ENCODE measurements at places on chromosomes 5 and 9.

DNA sequence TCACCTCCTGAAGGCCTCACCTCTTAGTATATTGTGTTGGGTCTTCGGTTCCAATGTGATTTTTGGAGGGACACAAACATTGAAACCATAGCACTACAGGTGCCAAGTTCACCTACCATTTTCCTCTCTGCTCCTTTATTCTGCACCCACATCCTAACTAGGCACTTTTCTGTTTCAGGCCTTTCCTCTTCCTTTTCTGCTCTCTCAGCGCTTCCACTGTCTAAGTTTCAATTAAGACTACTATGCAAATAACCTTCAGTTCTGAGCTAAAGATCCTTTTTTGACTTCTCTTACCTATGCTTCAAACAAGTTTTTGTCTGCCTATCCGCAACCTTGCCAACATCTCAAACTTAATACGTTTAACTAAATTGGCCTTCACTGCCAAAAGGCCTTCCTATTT is 25.4 kb upstream of the ZFYVE16 start:
- DNase-seq = no peak

DNA sequence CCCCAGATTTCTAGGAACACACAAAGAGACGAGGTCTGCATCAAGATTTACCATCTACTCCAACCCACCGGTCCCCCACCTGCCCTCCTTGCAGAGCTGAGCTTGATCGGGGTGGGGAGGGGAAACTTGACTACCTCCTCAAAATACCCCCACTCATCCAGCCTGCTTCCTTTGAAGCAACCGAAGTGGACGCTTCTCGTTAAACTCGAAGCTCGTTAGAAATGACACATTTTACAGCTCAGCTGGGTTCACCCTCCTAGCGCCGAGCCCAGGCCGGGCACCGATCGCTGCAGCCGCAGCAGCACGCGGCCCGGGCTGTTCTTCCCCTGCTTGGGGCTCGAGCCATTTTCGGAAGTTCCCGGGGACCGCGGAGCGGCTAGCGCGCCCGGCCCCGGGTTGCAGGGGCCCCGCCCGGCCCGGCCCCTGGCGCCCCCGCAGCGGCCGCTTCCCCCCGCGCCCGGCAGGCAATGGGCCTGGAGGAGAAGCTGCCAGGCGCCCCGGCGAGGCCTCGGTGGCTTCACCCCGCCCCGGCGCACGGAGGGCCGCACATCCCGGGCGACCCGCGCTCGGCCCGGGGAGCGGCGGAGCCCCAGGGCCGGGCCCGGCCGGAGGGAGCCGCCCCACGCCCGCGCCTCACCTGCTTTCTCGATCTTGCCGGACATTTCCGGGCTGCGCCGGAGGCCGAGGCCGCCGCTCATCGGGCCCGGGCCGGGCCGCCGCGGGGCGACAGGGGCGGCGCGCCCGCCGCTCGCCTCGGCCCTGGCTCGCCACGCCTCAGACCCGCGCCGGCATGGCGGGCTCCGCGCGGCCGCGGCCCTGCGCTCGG is 530 bp downstream of the RAPGEF1 start:
- peak; percentile 64 for DNase-seq

DNA sequence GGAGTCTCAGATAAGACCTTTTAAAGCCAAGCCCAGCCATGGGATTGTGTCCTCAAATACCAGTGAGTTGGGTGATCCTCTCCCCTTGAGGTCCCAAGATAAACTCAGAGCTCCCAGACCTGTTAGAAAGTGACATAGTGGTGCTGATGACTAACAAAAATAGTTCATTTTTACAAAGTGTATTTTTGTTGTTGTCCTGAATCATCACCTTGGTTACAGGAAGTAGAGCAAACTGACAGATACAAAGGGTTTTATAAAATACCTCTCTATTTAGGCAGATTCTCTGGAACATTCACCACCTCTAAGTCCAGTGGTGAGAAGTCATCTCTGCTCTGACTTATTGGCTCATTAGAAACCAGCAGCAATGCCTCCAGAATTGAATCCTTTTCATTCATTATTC is 259.3 kb downstream of the CEMIP2 start:
- no peak for DNase-seq

DNA sequence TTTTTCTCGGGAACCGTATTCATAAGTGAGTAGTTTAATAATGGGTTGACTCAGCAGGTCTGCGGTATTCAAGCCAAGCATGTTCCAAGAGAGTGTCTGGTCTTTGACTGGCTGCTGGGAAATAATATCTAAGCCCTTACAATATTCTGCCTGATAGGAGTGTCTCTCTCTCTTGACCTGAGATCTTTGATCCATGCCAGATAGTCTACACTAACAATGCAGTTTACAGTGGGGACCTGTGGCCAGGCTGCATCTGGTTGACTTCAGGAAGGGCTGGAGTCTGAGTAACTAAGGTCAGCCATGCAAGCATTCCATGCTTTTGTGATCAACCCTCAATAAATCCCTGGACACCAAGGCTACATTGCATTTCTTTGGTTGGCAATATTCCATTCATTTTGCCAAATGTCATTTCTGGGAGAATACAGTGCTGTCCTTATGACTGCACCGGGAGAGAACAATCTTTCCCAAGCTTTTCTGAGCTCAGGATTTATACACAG is 195.5 kb downstream of the SEMA5A start:
- DNase-seq = no peak

DNA sequence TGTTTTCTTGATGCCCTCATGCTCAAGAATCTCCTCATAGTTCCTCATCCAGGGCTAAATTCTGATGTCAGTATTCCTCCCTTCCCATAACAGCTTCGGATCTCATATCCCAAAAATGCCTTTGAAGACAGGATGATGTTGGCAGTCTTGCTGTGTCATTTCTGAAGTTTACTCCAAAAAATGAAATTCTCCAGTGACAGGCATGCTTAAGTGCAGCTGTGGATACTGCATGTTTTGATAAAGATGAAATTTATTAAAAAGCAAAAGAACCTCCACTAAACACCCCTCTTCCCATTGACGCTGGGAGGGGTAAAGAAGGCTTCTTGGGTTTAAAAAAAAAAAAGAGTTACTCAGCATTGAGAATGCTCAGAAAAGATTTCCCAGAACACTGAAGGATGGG is 43.1 kb downstream of the NDST1 start:
- DNase-seq = no peak

DNA sequence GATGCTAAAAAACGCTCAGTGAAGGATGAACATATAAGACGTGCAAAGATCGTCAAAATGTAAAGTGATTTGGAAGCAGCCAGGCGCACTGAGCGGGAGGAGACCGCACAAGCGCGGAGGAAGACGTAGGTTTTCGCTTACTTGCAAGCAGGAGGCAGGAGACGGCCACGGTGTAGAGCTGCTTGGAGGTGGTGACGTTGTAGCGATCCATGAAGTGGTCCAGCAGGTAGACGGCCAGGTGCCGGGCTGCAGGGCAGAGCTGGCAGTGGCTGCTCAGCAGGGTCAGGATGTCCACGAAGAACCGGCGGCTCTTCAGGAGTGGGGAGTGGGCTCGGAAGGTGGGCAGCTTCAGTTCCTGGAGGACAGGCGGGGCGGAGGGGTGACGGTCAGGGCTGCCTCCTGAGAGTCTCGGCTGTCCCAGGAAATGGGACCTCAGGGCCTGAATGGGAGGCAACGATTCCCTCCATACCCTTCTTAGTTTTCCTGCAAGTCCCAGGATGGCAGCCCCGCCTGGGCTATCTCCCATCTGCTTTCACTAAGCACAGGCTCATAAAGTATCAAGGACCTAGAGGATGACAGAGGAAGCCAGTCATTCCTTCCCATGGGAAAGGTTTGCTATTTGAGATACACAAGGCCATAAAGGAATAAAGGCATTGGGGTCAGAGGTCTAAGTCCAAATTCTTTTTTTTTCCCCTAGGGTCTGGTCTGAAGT is 31.8 kb downstream of the CCNJL start:
- DNase-seq = no peak

DNA sequence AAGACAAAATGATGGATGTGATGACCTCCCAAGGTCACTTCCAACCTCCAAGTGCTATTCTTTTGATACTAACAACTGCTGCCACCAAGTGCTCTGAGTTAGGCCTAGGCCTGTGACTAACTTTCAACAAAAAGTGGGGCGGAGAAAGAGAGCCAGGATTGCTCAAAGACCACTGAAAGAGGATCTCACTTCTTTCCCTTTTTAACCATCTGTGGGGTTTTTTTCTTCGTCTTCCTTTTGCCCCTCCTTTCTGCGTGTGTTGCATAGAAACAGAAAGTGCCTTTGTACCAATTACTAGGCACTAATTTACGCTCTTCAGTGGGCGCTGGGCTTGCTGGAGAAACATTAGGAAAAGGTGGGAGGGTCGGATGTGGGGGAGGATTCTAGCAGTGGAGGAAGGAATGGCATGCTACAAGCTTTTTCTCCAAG is 8.0 kb downstream of the KLF9 start:
- no peak for DNase-seq

DNA sequence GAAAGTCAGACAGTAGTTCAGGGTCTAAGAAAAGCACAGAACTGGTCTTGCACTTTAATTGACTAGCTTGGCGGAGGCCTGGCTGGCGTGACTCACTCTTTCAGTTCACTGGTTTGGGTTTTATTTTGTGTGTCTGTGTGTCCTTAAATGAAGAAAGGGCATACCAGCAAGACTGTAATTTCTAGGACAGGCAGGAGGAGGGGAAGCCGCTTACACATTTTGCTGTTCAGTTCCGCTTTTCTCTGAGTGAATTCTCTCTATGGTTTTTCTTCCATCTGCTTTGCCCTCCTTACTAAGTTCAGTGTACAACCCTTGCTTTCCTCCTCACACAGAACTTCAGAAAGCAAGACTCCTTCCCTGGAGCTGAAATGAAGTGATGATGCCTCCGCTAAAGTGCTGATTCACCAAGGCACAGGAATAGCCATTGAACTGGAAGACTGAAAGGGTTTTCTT is 150.8 kb downstream of the MEF2C start:
- DNase-seq = peak; percentile 34

- DNase-seq = no peak
Measured at GRCh38 chr5:80917631-80918030, 42.5 kb upstream of the RASGRF2 start.

DNA sequence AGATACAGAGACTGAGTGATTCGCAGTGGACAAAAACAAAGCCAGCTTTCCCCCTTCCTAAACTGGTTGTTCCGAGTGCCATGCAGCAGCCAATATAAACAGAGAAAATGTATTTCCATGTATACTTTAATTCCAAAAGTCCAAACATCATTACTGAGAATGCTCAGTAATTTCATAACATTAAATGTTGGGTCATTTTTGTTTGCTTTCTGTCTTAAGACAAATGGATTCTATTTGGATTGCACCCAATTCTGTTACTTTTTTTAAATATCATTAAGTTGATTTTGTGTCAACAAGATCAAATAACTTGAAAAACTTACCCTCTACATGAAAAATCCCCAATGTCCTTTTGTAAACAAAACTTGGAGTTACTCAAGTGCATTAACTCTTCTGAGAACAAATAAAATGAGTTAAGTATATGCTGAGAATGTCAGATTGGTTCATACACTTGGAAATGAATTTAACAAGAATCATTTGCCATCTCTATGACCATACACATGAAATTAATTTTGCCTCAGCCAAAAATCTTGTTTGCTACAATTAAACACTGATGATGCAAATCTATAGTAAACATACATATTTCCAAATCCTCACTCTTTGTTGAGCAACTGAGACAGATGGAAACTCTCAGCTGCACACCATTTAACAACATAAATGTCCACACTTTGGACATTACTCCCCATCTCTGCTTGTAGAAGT is 19.4 kb downstream of the LURAP1L start:
- no peak for DNase-seq

GRCh38 chr5:6737043-6737941 is 24.1 kb downstream of the TENT4A start:
- no peak for DNase-seq

GRCh38 chr5:84430863-84431663 is 46.4 kb upstream of the EDIL3 start:
- no peak for DNase-seq

DNA sequence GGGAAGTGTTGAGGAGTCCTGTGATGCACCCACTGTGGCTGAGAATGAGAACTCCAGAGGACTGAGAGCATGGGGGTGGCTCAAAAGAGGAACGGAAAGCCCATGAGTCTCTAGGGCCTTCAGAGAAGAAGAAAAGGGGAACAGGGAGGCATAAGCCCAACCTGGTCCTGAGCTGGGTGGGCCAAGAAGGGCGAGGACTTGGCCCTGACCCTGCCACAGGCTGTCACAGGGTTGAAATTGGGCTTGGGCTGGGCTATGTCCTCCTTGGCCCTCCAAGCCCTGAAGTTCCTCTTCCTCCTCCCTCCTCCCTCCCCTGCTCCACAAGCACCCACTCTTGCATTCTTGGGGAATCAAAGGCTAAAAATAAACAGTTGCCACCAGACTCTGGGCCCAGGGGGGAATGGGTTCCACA is 49.3 kb upstream of the PPARGC1B start:
- DNase-seq = peak; percentile 63

- DNase-seq = no peak
Measured at GRCh38 chr5:33065131-33065530, 354.0 kb downstream of the NPR3 start.

DNA sequence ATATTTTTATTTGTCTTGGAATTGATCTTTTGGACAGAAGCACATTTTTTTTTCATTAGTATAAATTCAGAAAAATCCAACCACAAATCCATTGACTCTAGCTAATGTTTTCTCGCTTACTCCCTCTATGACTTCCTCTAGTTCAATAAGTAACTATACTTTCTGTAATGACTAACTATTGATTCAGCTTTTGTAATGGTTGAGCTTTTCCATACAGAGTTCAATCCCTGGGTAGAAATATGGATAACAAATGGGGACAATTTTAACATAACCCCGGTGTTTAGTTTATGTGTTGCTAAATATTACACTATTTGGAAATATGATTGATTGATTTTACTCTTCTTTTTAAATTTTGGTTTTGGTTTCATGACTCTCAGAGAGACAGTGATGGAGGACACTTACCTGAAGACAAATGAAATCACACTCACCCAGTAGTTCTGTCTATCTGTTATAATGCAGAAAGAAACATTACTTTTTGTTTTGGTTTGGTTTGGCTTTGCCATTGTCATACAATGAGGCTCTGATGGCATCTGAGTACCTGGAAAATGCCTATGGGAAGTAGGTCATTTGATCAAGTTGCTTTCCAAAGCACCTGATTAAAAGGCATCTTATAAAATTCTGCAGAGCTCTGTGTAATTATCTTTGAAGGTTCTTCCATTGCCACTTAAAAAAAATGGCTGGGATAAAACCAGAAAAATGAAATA is 309.7 kb upstream of the MPDZ start:
- DNase-seq = no peak

- no peak for DNase-seq
Measured at GRCh38 chr5:171706736-171707441, 78.7 kb upstream of the SMIM23 start.

DNA sequence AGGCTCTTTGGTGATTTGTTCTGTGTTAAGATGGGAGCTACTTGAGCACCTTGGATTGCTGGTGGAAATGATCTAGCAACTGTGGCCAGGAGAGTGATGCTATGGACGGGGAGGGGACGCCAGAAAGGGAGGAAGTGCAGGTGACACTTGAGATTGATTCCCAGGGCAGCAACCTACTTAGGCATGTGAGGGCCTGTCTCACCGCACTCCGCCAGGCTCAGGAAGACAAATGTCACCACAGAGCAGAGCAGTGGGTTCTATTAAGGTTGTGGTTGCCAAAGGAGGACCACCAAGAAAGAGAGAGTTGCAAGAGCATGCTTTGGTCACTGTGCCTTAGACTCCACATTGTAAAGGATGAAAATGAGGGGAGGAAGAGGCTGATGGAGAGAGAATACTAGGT is 404.3 kb downstream of the IRX1 start:
- DNase-seq = no peak

Data from memory B cell (primary cell).